ENCODE measurements at places on chromosomes 5 and 9.

GRCh38 chr9:24416136-24416535, 129.6 kb downstream of the IZUMO3 start:
- DNase-seq: no peak

DNA sequence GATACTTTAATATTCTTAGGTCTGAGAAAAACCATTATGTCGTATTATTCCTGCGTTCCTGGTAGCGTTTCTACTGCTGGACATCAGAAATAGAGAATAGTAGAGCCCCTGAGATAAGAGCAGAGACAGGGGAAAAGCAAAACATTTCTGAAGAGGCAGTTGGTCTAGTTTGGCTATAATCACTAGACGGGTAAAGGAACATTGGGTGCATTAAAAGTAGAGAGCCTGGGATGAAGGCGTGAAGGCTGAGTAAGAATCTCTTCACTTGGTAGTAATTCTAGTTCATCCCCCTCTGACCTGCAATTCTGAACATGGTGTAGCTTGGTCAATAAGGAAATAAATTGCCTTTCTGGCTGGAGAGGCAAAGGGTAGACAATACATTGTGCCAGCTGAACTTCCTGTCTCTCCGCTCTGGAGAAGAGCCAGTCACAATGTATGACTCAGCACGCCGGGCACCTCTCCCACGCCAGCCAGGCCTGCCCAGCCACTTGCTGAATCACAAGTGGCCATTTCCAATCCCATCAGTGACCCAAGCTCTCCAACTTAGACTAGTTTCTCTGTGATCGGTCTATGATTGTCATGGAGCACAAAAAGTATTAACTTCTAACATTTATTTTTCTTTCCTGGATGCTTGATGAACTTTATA, 75.4 kb downstream of the STK32A start:
- DNase-seq: no peak

- peak; percentile 30 for DNase-seq
Observed at GRCh38 chr5:134436523-134437339, 25.1 kb upstream of the CDKN2AIPNL start.

DNA sequence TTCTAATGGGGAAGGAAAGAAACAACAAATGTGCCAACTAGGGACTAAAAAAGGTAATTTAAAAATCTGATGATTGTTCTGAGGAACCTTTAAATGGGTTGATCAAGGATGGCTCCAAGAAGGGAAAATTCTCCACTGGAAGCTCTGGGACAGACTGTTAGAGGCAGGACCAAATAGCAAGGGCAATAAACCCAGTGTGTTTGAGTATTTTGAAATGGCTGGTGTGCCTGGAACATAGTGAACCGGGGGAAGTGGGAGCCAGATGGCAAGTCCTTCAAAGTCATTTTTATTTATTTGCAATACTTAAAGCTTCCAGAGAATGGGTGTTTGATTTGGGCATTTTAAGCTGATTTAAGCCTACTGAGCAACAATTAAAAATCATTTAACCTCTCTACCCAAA, 587.7 kb upstream of the MEF2C start:
- DNase-seq: no peak

DNA sequence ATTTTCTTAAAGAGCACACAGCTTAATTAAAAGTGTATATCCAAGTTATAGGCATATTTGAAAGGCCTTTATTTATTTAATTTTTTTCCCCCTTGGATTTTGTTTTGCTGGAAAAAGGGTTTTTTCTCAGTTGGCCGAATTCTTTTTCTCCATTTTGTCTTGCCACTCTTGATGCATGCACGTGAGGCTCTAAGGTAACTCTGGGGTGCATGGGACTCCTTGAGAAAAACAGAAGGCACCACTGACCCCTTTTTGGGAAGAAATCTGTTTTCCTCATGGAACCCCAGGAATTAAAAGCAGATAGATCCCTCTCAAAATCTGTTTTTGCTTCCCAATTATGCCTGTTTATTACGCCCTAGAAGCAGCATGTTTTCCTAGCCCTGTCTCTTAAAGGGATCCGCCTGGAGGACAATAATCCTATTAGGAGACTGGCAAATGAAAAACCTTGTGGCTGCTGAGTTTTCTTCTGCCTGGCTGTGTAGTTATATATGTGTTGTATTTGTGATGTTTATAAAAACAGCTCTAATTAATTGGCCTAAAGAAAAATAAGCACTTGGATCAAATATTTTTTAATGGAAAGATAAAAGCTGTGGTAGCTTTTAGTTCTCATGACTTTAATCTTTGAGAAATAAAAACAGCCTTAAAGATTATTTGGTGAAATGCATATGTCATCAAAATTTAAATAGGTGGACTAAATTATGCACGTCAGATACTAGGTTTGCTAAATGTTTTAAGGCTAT, 435.1 kb upstream of the CDH9 start:
- no peak for DNase-seq

DNA sequence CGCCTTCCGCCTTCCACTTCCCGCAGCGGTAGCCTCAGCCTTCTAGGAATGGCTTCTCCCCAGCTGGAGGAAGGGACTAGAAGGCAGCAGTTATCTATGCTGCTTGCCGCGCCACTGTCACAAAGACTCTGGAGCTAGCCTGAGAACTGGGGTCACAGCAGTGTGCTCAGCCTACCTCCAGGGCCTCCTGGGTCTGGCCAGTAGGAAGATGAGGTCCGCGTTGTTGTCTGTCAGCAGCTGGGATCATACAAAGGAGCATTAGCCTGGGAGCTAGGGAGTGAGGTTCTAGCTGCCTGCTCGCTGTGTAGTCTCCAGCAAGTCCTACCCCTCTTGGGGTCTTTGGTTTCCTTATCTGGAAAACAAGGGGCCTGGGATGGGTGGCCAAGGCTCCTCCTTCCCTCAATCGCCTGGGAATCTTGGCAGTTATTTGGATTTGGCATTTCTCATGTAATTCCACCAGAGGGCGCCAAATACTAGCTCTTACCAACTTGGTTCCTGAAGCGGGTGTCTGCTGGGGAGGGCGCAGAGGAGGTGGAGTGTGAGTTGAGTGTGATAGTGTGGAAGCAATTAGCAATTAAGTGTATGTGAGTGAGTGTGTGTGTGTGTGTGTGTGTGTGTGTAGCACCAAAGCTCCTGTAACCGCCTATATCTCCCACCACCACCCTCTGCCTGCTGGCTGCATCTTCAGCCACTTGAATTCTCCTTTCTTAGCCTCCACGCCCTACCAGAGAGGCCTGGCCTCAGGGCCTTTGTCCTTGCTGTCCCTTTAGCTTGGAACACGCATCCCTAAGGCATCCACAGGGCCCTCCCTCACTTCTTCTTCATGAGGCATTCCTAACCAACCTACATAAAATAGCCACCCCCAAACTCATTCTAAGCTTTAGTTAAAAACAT, 97.1 kb downstream of the ENTREP1 start:
- DNase-seq: peak; percentile 25

DNA sequence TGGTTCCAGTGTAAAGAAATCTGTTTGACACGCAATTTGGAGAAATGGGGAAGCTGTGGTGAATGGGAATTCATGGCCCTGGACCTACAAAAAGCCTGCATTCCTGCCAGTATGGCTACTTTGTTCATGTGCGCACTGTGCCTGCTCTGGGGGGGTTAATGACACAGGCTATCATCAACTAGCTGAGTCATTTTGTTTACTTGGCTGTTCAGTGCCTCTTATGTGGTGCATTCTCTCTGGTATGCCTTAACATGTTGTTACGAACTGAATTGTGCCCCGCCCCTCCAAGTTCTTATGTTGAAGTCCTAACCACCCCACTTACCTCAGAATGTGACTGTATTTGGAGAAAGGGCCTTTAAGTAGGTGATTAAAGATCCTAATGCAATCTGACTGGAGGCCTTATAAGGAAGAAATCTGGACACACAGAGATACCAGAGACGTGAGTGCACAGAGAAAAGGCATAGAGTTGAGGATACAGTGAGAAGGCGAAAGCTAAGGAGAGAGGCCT, 20.4 kb upstream of the UBAP1 start:
- no peak for DNase-seq

DNA sequence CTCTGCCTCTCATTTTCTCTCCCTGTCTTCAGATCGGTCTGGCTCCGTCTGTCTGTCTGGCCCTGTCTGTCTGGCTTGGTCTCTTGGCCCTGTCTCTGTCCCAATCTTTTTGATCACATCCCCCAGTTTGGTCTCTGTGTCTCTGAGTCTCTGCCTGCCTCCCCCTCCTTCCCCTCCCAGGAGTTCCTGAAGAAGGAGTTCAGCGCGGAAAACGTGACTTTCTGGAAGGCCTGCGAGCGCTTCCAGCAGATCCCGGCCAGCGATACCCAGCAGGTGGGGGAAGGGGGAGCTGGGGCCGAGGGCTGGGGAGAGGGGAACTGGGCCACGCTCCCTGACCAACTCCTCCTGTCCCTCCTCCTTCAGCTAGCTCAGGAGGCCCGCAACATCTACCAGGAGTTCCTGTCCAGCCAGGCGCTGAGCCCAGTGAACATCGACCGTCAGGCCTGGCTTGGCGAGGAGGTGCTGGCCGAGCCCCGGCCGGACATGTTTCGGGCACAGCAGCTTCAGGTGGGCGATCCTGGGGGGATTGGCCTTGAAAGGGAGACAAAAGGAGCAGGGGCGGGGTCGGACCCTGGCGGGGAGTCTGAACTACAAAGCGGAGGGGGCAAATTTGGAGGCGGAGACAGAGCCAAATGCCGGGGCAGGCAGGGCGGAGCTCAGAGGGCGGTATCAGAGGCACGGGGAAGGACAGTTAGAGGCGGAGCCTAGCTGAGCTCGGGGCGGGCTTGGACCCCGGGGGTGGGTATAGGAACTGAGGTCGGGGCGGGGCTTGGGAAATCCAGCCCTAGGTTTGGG, 9.0 kb downstream of the RGS14 start:
- DNase-seq: no peak

DNA sequence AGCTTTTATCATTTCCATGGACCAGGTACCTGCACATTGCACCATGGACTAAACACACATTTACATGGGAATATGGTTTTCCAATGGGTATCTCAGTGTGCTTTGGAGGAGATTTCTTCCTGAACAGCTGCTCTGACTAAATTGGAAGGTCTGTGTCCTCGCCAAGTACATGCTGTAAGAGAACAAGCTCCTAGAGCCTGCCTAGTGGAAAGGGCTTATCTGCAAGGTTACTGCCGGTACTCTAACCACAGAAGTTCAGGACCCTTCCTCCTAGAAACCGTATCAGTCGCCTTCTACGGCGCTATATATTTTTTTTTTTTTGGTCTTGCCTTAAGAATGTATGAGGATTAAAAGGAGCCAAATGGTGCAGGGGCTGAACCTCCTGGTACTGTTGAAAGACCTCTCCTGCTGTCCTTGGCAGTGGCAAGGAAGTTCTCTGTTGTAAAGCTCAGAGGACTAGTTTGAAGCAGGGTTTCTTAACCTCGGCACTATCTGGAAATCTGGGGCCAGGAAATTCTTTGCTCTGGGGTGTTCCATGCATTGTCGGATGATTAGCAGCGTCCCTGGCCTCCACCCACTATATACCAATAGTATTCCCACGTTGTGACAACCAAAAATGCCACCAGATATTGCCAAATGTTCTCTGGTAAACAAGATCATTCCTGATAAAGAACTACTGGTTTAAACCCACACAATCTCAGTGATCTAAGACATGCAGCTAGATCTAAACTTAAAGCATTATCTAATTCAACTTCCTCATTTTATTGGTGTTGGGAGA, 107.4 kb downstream of the FBXO38 start:
- DNase-seq: no peak

- DNase-seq: no peak
Observed at GRCh38 chr5:154830596-154830995, 19.8 kb downstream of the FAXDC2 start.

DNA sequence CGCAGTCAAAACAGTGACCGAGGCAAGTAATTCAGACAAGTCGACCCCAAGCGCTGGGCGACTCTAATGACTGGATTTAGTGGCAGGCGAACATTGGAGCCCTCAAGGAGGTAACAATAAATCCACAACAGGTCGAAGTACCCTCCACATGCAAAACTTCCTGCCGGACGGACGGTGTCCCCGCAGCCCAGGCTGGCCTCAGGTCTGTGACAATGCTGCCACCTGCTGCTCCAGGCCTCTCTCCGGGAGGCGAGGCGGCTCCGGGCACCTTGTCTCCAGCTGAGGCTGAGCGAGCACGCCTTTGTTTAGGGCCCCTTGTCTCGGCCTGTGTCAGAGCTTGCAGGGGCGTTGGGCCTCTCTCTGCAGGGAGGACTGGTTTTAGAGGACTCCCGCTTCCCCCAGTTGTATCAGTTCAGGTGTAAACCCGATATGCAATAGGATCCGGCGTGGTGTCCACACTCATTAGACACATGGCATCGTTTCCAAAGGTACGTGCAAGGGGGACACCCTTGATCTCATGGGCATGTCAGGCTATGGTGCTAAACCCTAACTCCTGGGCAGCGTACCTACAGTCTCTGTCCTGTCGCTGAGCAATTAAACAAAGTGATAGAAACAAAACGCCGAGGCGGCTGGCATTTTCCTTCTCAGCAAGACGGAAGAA, 628.0 kb upstream of the ADAMTS16 start:
- DNase-seq: no peak

GRCh38 chr9:94649100-94649819, 9.9 kb upstream of the FBP1 start:
- no peak for DNase-seq

DNA sequence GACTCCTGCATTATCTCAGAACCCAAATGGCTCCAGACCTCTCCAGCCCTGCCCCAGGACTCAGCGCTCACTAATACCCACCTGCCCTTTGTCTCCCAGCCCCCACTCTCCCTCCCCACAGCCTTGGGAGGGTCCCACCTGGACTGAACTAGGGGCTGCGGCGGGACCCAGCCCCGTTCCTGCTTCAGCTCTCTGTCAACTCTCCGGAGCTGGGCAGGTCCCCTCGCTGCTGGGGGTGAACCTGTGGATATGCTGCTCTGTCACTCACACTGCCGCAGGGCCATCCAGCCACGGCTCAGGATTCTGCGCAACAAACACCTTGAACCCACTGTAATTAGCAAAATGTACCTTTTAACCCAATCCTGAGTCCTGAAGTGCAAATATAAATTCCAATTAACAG, 36.8 kb downstream of the NDUFS6 start:
- DNase-seq: no peak

GRCh38 chr5:39219437-39219836, at the start of gene FYB1:
Gene FYB1, minus strand, starts transcription at chr5:39219563. Its CDS starts 16,603 bp downstream, at chr5:39202960.
- no peak for DNase-seq

GRCh38 chr5:38099205-38100168, 158.9 kb upstream of the EGFLAM start:
- DNase-seq: no peak

DNA sequence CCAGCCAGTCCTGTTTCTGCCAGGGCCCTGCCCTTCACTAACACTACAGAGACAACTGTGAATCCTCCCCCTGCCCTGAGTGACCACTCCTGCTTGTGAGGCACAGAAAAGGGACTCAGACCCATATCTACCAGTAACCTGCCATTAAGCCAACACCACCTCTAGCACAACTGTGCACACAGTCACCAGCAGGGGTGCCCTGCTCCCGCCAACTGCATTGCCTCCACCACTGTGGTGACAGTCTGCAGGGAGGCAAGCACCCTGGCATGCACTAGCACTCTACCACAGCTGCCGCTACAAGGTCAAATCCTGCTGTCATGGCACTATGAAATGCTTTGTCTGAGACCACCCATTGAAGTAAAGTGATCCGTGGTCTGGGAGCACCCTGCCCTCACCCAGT, 1028.5 kb upstream of the CDH9 start:
- no peak for DNase-seq

DNA sequence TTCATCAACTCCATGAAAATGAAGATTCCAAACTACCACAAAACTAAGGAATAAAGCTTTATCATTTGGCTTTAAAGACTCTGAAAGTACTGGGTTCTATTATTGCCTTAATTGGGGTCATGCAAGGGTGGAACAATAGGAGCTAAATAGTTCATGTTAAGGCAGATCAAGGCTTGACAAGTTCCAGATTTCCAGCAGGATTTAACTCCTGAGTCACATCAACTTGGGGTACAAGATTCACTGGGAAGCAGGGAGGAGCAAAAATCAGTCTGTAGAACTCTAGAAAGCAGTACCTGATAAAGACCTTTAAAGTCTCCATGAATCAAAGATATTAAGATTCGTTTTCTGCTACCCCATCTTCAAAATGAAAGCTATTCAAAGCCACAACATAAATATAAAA, 41.9 kb upstream of the GLRX start:
- no peak for DNase-seq
